ENCODE measurements at places on chromosomes 7 and 10. TPM values are rescaled to one million over a fixed set of nuclear protein-coding genes. Genes with fewer than 3 reads are reported as not detected.

NODAL gene
- 71.0 TPM for total RNA-seq

OPTN gene
- total RNA-seq, result 21.8 TPM

CFAP69 gene
- total RNA-seq, result 6.6 TPM

FBXL13 gene
- total RNA-seq, result 2.1 TPM

GRCh38 chr10:24382045-24382444 lies 173.1 kb downstream of the KIAA1217 start:
- DNase-seq, result no peak

GRCh38 chr7:19128856-19129255 lies 11.4 kb upstream of the TWIST1 start:
- no peak for DNase-seq

- peak; percentile 45 for DNase-seq
These were observed at the start of gene MMP21 for GRCh38 chr10:125775491-125776106. MMP21 (minus strand) TSS chr10:125775821; CDS start chr10:125775821, 0 bp downstream.

GRCh38 chr7:130900471-130901076 lies 166.6 kb upstream of the KLF14 start:
- DNase-seq, result no peak

GRCh38 chr10:70125918-70126552 lies 6.6 kb downstream of the AIFM2 start:
- DNase-seq, result no peak

GRCh38 chr7:98922392-98923187 lies 44.3 kb downstream of the TRRAP start:
- no peak for DNase-seq

GRCh38 chr7:28407651-28408050 lies 4.7 kb upstream of the CREB5 start:
- DNase-seq, result no peak

GRCh38 chr10:16724509-16724908 lies 92.7 kb downstream of the RSU1 start:
- DNase-seq, result no peak

All from endodermal cell (in vitro differentiated cells).